Stimulated activated CD4-positive, alpha-beta T cell treated with anti-CD3 and anti-CD28 coated beads, TNF-alpha, amount 100 ng/mL, for 4 hours (primary cell): ENCODE measurements at places on chromosomes 13 and 19.

DNA sequence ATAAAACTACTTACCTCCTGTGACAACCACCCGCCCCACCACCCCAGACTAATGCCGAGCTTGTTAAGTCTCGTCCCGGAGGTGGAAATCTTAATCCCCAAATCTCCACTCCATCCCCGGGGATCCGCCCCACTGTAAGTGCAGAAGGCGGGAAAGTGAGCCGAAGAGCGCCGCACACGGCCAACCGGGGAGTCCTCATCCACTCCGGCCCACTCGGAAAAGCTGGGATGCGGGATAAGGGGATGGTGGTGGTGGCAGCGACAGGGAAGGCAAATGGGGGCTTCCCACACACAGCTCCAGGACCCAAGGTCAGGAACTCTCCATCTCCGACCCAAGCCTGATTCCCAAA is 621 bp downstream of the FBL start:
- DNase-seq = no peak

- no peak for DNase-seq
These were observed 13.7 kb downstream of the CHAMP1 start for GRCh38 chr13:114328034-114328433.

DNA sequence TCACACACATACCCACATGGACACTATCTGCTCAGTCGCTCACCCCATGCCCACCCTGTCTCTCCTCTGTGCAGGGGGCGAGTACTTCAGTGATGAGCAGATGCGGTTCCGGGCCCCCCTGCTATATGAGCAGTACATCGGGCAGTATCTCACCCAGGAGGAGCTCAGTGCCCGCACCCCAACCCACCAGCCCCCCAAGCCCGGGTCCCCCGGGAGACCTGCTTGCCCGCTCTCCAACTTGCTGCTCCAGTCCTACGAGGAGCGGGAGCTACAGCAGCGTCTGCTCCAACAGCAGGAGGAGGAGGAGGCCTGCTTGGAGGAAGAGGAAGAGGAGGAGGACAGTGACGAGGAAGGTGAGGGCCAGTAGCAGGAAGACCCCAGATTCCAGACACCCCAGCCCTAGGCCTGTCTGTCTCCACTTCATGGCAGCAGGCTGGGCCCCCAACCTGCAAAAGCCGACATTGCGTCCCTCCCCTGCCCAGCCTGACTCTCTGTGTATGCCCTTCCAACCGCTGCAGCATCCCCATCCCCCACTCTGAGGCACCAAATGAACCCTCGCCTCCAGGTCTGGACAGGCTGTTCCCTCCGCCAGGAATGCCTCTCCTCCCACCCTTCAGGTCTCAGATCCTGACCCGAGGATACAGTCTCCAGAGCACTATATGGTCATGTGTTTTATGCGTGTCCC is 9.7 kb downstream of the CCDC97 start:
- no peak for DNase-seq

DNA sequence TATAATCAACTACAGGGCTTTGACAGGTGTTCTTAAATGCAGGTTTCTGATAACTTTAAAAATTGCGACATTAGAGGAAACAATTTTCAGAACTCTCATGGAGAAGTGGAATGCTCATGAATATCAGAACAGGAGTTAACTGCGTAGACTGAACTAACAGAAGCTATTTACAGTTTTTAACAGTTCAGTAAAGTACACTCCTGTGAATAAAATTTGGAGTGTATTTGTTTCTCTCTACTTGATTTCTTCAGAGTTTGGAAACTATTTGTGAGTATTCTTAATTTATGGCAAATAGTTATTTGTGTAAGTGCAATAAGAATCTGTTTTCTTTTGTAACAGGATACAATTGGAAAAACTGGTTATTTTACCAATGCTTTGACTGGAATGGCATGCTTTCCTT is 114.4 kb downstream of the TNFRSF19 start:
- no peak for DNase-seq

GRCh38 chr19:52941941-52942385 is 18.7 kb upstream of the ZNF888 start:
- DNase-seq = peak; percentile 5

GRCh38 chr13:79289571-79289970 is 116.5 kb downstream of the RBM26 start:
- DNase-seq = no peak

- DNase-seq = no peak
These were observed 1416.9 kb downstream of the UQCRFS1 start for GRCh38 chr19:27796073-27796472.

DNA sequence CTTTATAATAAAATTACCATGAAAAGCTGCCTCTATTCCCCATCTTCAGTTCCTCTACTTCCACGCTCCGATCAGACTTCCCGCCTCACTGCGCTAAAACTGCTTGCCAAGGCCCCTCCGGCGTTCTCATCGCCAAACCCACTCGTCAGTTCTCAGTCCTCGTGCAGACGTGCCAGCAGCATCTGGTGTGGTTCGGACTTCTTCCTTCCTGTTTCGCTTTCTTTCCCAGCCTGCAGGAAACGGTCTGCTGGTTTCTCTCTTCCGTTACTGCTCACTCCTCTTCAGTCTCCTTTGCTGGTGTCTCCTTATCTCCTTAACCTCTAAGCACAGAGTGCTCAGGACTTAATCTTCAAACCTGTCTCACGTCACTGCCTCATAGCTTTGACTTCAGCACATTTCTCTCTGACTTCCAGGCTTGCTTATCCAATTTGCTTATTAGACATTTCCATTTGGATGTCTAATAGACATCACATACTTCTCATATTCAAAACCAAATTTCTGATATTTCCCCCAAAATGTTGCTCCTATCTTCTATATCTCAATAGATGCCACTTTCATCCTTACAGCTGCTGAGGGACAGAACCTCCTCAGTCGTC is 40.3 kb downstream of the RCBTB2 start:
- DNase-seq = peak; percentile 42

GRCh38 chr13:27605610-27606200 is 14.6 kb downstream of the LNX2 start:
- no peak for DNase-seq

DNA sequence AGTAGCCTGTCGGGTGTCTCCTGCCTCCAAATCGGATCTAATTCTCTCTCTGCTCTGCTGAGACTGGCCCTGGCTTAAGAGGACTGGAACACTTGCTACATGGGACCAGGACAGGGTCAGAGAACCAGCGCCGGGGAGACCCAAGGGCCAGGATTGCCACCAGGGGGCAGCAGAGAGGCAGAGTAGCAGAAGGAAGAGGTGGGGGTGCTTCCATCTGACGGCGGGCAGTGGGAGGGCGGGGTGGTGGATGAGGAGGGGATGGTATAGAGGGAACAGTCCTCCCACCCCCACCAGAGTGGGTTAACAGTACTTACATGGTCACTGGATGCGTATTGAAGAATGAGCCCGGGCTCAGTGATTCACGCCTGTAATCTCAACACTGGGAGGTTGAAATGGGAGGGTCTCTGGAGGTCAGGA is 11.9 kb downstream of the SELENOW start:
- peak; percentile 79 for DNase-seq
